KBM-7 (cell line): ENCODE measurements at places on chromosomes 6 and 20.
A peak's percentile ranks its signal among the peaks of the same experiment; 100 is the strongest.

- no peak for DNase-seq
Observed at GRCh38 chr6:156396068-156396771, 381.0 kb upstream of the ARID1B start.

DNA sequence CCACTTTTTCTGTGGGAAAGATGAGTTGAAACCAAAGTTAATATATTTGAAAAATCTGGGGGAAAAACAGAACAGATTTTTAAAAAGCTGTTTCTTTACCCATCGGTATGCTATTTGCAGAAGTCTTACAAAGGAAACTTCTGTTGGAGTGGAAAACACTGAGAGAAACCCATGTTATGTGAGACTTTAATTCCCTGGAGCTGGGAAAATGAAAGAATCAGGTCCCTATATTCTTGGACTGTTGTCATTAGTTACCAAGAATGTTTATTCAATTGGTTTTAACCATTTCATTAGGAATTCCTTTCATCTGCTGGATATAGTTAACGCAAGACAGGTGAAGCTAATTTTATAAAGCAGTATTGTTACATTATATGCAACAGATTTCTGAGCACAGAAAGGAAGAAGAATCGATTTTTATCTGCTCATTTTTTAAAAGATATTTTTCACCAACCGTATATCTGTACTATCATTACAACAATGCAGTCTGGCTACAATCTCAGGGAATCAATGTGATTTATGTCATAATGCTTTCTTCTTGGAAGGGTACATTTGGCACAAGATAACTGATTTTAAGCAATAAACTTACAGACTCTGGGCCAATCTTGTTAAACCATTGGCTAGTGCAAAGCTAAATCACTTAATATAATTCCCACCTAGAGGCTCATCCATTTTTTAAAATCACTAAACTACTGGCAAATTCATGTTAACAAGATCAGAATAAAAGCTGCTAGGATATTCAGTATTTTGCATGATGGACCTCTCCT lies 170.0 kb downstream of the MOXD1 start:
- no peak for DNase-seq

- DNase-seq: no peak
Observed at GRCh38 chr6:168662301-168662936, 221.4 kb downstream of the SMOC2 start.

GRCh38 chr6:93731306-93731705 lies 311.9 kb upstream of the EPHA7 start:
- DNase-seq: no peak

DNA sequence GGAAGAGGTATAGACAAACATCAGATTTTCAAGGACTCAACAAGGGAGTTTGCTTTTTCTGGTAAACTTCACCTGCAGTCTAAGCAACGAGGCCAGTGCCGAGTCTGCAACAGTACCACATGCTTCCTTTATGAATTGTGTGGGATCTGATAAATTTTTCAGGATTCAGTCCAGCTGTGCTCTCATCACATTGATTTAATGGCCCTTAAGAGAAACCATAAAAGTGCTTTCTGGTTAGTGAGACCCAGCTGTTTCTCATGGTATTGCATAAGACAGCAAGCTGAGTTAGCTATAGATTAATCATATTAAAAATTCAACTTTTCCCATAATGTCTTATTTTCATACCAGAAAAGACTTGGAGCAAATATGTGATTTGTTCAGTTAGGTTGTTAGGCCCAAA lies 291.4 kb downstream of the CENPW start:
- DNase-seq: no peak

GRCh38 chr20:60087563-60088105 lies 129.4 kb downstream of the CDH26 start:
- DNase-seq: no peak

DNA sequence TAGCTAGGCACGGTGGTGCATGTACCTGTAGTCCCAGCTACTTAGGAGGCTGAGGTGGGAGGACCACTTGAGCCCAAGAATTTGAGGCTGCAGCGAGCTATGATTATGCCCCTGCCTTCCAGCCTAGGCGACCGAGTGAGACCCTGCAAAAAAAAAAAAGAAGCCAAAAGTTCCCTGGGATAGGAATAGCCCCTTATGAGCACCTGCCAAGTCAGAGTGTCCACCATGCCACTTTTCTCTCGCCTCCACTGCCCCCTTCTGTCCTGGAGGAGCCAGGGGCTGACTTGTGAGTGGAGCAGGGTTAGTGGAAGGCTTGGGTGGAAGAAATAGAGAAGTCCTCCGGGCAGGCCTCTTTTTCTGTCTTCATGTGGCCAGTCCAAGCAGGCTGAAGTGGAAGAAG lies 12.1 kb upstream of the DDX27 start:
- peak; percentile 50 for DNase-seq

DNA sequence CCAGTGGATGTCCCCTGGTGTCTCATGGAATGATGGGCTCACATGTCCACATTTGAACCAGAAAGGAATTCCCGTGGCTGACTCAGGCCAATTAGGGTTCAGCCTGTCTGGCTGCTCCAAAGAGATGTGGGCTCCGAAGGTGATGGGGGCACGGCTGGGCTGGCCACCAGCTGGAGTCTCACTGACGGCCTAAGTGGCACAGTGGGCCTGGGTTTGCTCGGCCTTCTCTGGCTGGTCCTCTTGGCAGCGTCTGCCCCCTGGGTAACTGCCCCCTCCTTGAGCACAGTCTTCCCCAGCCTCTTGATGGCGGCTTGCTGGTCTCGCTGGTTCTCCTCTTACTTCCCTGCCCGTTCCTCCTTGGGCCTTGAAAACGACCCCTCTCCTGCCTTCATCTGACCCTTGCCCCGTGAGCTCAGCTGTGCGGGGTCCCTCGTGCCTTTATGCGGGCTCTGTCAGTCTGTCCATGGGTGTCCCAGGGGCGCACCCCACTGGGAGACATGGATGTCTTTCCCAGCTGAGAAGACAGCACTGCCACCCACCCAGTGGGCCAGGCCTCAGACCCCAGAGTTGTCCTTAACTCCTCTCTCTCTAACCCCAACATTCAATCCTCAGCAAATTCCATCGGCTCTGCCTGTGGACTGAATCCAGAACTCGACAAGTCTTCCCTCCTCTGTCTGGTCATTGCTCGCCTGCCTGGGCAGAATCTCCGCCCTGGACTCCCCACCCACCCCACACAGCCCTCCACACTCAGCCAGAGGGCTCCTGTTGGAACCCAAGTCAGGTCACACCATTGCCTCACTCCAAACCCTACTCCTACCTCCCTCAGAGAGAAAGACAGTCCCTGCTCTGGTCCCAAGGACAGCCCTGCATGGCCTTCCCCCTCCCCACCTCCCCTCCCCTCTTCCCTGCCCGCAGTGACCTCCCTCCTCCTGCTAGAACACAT lies 78.7 kb downstream of the CEBPB start:
- no peak for DNase-seq

DNA sequence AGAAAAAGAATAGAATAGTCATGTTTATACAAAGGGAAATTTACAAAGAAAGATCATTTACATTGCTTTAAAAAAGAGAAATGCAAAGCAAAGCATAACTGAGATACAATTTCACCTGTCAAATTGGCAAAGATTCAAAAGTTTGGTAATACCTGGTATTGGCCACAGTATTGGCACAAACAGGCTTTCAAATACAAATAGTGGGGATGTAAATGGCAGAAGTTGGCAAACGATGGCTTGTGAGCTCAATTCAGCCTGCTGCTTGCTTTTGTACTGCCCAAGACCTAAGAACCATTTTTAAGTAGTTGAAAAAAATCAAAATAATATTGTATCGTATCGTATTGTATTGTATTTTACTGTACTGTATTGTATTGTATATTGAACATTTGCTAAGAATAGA lies 194.5 kb upstream of the JAG1 start:
- no peak for DNase-seq

GRCh38 chr20:640674-641515 lies 12.1 kb downstream of the SRXN1 start:
- DNase-seq: no peak

DNA sequence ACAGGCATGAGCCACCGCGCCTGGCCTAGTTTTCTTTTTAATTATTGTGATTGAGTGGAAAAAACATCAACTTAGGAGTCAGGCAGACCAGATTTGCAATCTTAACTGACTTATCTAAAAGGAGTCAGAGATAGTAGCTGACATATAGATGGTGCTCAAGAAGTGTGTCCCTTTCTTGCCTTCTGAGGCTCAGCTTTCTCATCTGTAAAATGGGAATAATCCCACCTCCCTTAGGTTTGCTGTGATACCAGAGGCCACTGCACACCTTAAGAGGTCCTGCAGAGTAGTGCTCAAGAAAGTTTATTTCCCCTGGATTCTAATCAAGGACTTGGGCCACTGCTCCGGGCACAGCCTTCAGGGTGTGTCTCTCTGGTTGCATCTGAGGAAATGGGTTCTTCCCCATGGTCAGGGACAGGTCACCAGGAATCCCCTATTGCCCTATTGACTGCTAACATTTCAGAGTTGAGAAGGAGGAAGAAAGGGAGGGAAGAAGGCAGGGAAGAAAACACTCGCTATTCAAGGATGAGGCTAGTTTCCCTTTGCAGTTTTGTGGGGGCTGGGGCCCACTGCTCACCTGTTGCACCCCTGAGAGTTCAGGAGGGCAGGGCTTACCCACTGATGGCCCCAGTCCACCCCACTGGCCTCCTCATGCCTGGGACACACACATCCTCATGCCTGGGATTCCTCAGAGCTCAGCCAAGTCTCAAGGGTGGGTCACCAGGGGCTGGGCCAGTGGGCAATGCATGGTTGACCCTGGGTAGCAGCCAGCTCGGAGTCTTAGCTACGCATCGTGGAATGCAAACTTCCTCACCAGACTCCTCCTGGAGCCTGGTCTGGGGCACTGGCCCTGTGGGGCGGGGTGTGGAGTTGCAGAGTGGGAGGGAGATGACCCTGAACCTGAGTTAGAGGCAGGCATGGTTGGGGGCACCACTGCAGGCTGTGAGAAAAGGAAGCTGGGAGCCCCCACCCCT lies 21.2 kb downstream of the C6orf132 start:
- DNase-seq: no peak

DNA sequence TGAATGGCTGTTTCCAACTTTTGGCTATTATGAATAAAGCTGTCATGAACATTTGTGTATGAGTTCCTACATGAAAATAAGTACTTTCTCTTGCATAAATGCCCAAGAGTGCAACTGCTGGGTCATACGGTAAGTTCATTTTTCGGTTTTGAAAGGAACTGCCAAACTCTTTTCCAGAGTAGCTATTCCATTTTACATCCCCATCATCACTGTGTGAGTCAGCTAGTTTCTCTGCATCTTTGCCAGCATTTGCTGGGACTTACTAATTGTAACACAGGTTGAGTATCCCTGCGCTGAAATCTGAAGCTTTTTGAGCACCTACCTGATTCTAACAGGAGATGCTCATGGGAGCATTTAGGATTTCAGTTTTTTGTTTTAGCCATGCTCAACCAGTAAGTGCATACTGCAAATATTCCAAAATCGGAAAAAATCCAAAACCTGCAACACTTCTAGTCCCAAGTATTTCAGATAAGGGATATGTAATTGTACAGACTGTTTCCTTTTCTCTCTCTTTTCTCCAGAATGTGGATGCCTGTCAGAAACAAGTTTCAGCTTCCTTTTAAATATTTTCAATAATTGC lies 118.4 kb downstream of the DTNBP1 start:
- no peak for DNase-seq

GRCh38 chr20:43515628-43516027 lies 8.1 kb downstream of the L3MBTL1 start:
- no peak for DNase-seq

DNA sequence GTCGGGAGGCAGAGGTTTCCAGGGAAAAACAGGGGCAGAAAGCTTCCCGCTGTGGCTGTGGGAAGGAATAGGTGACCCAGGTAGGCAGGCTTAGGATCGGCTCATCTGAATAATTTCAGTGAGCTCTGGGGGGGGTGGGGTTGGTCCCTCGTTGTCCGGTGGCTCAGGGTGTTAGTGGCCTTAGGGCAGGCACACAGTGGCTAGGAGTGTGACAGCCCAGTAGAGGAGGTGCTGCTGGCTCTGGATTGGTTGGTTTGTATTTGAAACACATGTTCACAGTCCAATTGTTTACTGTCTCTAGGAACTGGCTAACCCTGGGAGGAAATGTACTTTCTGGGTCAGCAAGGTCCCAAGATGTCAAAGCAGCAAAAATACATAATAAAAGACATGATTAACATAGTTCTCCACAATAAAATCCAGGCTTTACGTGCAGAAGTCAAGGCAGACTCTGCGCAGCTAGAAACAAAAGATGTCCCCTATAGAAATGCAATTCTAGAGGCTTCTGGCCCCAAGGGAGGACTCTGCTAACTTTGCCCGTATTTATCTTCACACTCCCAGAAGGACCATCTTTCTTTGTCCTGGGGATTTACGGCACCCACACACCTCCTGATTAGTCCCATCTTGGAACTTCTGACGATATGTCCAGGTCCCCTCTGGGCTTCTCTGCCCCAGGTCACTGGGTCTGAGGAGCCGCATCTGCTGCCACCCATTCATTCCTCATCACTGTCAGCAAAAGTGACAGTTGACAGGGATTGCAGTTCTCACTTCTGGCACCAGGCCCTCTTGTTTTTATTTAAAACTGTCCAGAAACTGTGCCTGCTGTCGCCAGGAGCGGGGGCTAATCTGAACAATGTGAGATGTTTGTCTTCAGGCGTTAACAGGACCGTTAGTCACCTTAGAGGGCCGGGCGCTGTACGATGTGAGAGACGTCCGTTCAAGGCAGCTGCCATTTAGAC lies 18.7 kb downstream of the MOCS3 start:
- DNase-seq: no peak

- DNase-seq: no peak
Observed at GRCh38 chr6:101645770-101646169, 252.3 kb downstream of the GRIK2 start.

GRCh38 chr6:134632024-134632423 lies 314.1 kb upstream of the SGK1 start:
- peak; percentile 31 for DNase-seq

GRCh38 chr20:8815208-8815607 lies 253.7 kb upstream of the PLCB4 start:
- DNase-seq: no peak

DNA sequence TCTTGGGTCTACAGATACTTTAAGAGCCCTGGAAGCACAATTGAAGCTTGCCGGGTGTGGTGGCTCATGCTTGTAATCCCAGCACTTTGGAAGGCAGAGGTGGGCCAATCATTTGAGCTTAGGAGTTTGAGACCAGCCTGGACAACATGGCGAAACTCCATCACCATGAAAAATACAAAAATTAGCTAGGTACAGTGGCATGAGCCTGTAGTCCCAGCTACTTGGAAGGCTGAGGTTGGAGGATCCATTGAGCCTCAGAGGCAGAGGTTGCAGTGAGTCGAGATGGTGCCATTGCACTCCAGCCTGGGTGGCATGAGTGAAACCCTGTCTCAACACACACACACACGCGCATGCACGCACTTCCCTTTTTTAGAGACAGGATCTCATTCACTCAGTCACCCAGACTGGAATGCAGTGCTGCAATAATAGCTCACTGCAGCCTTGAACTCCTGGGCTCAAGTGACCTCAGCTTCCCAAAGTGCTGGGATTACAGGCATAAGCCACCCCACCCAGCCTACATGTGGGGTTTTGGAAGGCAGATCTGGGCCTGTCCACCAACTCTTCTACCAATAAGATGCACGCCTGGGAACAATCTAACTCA lies 182.5 kb upstream of the JARID2 start:
- peak; percentile 79 for DNase-seq

- no peak for DNase-seq
Observed at GRCh38 chr20:38573413-38573812, 7.6 kb upstream of the ADIG start.
